ENCODE measurements at places on chromosomes 3 and 15. TPM values are rescaled to one million over a fixed set of nuclear protein-coding genes. Genes with fewer than 3 reads are reported as not detected.

Gene ENTPD3
- total RNA-seq = not detected

Gene DNASE1L3
- not detected for total RNA-seq

Gene MEX3B
- total RNA-seq = 1.8 TPM

Gene FBXO40
- total RNA-seq = not detected

Gene RBPMS2
- total RNA-seq = 0.09 TPM

Gene C3orf20
- total RNA-seq = 0.07 TPM

DNA sequence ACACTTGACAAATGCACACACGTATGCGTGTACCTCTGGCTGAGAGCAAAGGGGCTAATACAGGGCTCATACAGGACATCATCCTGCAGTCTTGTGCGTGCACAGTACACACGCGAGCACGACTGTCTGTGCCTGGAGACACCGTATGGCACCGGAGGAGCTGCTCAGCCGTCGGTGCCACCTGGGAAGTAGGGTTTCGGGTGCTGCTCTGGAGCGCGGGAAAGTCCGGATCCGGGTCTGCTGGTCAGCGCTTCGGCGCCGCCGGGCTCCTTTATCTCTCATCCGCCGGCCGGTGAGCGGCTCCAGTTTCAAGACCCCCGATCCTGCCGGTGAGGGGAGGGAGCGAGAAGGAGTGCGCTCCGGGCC, 9.3 kb downstream of the FOXL2 start:
- no peak for DNase-seq

- no peak for DNase-seq
These were observed 215.6 kb upstream of the RBMS3 start for GRCh38 chr3:29065211-29065785.

- DNase-seq = no peak
These were observed 31.7 kb upstream of the MNS1 start for GRCh38 chr15:56496635-56497034.

DNA sequence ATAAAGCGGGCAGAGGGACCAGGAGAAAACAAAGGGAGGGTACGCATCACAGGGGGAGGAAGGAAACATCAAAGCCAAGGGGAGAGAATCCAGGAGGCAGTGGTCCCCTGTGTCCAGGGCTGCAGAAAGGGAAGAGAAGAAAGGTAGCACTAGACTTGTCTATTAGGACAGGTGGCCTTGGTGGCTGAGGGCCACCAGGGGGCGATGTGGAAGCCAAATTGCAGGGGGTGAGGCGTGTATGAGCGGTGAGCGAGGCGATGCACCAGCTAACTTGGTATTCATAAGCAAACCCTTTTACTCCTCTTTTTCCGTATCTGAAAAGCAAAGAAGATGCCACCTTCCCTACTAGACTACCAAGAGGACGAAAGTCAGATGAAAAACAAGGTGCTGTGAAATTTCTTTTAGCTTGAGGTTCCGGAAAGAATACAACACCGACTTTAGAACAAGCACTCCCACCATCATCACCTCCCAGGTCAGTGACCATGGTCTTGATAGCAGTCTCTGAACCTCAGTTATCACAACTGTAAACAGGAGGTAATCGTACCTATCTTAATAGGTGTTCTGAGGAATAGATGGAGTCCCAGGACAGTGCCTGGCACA, 654.4 kb upstream of the ADAMTS9 start:
- DNase-seq = no peak

DNA sequence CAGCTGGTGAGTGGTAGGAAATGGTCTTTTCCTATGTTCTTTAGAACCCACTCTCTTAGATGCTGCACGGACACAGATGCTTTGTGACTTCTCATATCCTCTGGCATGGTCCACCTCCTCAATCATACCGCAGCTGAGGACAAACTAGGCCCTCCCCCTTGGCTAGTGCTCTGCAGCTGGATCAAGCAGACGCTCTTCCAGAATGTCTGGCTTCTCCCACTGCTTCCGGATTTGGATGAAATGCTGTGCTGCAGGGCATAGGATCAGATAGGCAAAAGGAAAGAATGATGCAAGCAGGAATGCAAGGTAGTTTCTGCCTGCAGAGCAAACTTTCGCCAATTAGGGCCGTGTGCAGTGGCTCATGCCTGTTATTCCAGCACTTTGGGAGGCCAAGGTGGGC, 75.7 kb upstream of the SLC4A7 start:
- no peak for DNase-seq

DNA sequence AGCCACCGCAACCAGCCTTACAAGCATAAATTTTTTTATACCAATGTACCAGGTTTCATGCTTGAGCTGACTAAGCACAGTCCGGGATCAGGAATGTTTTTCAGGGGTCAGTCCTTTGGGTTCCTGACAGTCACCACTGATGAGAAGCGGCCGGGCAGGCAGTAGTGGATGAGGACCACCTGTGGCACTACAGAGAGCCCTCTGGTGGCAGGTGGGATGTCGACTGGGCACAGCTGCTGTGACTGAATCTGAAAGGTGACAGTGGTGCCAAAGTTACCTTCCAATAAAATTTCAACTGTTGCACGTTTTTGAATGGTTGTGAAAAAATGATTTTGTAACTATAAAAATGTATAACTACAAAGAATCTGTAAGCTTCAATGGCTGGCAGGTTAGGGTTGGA, 34.0 kb downstream of the TPRA1 start:
- DNase-seq = no peak

- DNase-seq = no peak
These were observed 4.3 kb downstream of the PROS1 start for GRCh38 chr3:93969443-93969842.

DNA sequence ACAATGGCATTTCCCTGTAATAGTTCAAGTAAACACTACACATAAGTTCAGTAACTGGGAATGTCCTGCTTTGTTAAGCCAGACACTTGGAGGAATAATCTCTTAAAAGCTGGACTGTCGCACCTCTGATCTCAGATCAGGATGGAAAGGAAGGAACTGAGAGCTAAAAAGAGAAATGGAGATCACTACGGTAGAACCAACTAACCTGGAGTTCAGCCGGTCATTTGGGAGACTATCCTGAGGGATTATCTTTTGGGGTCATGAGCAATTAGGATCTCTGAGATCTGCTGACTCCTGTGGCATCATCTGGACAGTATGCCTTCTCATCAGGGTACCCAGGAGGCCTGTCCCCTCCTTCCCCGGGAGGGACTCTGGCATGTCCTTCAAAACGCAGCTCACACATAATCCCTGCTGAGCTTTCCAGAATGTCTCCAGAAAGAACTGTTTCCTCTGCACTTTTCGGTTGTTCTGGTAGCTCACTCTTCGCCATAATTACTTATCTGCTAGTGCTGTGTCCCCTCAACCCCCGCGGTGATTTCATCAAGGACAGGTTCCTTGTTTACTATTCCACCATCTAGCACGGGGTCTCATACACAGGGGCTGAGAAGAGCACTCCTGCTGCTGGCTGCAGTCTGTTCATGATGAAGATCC, 115.6 kb downstream of the SENP2 start:
- no peak for DNase-seq

GRCh38 chr15:63776443-63776842, 57.3 kb downstream of the HERC1 start:
- DNase-seq = no peak

DNA sequence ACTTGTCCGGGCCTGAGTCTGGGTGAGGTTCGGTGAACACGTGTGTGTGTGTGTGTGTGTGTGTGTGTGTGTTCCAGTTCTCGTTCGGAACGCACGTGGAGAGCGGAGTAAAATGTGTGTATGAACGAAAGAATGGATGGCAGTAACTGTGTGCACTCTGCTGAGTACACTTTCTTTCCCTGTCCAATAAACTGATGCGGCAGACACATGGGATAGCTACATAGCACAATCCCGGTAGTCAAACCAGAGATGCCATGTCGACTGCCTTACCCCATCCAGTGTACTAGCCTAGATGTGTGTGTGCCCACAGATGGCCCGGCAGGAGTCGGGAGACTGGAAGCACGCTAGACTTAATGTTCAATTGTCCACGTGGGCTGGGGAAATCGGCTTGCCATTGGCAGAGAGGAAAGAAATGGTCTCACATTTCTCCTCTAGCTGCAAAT, 507 bp upstream of the GOLIM4 start:
- no peak for DNase-seq

DNA sequence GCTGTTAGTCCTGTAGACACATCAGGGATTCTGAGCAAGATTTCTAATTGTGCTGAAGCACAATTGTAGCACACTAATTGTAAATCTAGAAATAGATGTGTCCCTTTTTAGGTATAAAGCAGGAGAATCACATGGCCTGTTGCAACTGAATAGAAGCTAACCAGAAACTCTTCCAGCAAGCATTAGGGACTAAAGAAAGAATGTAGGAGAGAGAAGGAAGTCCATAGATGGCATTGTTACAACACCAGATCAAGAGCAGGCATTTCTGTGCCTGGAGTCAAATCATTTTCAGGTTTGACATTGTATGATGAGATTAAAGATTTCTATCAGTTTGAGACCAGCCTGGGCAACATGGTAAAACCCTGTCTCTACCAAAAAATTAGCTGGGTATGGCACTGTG, 27.4 kb downstream of the CALML4 start:
- DNase-seq = no peak

DNA sequence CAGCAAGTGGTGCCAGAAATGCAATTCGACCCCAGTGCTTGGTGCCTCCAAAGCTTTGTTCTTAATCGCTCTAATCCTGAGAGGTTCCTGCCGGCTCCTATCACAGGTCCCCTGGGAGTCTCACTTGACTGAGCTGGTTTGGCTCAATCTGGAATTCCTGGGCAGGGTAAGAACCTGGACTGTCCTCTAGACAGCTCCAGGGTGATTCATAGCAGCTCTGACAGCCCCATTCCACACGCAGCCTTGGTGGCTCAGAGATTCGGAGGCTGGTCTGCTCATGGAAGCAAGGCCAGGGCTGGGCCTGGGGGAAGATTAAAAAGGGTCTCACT, 37.9 kb downstream of the MYO5C start:
- DNase-seq = no peak

DNA sequence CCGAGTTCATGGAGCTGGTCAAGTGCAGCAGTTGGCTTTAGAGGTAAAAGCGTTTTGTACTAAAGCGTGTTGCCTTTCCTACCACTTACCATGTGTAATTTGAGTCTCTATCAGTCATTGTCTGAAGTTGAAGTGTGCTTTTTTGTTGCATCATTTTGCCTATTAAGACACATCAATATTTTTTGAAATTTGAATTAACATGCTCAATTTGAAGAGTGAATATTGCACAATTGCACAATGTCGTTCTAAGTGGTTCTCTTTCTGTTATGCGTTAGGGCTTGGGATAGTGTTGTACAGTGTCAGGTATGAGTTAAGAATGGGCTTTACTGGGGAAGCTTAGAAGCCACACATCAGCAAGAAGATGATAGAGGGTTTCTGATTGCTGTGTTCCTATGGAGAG, 84.0 kb upstream of the ACKR4 start:
- no peak for DNase-seq

- DNase-seq = no peak
These were observed 674.5 kb upstream of the NECTIN3 start for GRCh38 chr3:110397115-110397514.

- no peak for DNase-seq
These were observed 1097.8 kb downstream of the FHIT start for GRCh38 chr3:60153221-60153999.

DNA sequence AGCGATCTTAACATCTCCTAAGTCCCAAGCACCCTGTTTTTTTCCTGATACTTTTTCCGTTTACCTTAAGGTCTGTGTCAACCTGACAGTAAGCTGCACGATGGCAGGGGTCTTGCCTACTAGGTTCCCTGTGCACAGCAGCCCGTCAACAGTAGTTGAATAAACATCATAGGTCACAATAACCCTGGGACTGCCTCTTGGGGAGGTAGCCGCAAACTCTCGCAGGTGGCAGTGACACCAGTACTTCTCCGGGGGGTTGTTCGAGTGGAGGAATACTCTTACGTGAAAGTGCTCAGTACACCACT, 365 bp upstream of the PDCD6IP start:
- no peak for DNase-seq

- DNase-seq = no peak
These were observed 518.6 kb downstream of the GBE1 start for GRCh38 chr3:81242871-81243270.

GRCh38 chr15:95448531-95449229, 881.8 kb upstream of the NR2F2 start:
- DNase-seq = no peak

DNA sequence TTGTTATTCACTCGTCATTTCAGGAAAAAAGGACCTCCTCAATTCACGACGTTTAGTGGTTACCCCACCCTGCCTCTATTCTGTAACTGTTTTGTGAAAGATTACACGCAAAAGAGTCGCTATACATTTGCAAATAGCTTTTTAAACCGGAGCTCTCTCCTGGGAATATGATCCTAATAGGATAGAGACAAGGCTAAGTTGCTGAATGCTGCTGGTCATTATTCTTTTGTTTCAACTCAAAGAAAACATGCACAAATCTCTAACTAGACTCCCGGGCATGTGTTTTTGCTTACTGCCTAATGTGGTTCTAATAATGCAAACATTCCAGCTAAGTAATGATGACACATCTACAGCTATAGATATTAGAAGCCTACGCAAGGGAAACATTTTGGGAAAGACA, 214.6 kb upstream of the MDFIC2 start:
- DNase-seq = no peak

- no peak for DNase-seq
These were observed 103.3 kb upstream of the COL8A1 start for GRCh38 chr3:99534951-99535704.

DNA sequence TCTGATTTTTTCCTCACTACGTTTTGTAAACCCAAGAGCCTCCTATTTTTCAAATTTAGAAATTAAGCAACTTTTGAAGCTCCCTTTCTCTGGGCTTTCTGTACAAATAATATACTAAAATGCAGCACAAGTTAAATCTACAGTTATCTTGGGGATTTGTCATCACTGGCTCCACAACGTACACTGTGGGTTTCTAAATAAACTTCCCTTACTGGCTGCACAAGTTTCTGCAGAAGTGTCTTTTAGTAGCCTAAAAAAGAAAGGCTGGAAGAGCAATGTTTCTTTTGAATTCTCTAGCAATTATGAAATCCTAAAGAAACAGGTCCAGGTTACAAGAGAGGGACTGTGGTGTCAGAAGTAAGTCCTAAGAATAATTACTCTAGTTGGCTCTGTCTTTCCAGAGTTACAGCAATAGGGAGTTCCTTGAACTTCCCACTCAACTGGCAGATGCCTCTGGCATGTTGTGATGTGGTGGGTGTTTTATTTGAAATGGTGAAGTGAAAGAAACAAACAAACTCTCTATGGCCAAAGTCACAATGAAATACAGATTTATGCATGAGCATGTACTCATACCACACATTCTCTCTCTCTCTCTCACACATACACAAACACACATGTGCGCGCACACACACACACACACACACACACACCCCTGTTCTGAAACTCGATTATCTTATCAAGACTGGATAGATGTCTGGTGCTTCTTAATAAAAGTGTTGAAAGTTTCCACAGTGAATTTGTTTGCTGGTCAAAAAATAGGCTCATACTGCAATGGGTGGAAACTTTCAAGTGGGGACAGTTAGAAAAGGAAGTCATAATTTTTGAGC, 198.2 kb downstream of the SSR3 start:
- DNase-seq = no peak
